Stimulated activated effector memory CD8-positive, alpha-beta T cell treated with anti-CD3 and anti-CD28 coated beads, Interleukin-12 subunit alpha, Interleukin-12 subunit beta, amount 100 ng/mL, for 72 hours (primary cell): ENCODE measurements at places on chromosomes 2 and 18.

- DNase-seq: no peak
Observed at GRCh38 chr18:57533006-57533867, 53.3 kb downstream of the FECH start.

- peak; percentile 66 for DNase-seq
Observed at GRCh38 chr2:24049485-24050021, at the start of gene FKBP1B. Gene FKBP1B, plus strand, starts transcription at chr2:24049741. Its CDS starts 109 bp downstream, at chr2:24049850.

- DNase-seq: no peak
Observed at GRCh38 chr2:120077896-120078295, 65.0 kb downstream of the EPB41L5 start.

GRCh38 chr2:218983934-218984238 lies 1.1 kb downstream of the FEV start:
- DNase-seq: no peak

GRCh38 chr18:49553003-49553402 lies 8.9 kb upstream of the LIPG start:
- no peak for DNase-seq

DNA sequence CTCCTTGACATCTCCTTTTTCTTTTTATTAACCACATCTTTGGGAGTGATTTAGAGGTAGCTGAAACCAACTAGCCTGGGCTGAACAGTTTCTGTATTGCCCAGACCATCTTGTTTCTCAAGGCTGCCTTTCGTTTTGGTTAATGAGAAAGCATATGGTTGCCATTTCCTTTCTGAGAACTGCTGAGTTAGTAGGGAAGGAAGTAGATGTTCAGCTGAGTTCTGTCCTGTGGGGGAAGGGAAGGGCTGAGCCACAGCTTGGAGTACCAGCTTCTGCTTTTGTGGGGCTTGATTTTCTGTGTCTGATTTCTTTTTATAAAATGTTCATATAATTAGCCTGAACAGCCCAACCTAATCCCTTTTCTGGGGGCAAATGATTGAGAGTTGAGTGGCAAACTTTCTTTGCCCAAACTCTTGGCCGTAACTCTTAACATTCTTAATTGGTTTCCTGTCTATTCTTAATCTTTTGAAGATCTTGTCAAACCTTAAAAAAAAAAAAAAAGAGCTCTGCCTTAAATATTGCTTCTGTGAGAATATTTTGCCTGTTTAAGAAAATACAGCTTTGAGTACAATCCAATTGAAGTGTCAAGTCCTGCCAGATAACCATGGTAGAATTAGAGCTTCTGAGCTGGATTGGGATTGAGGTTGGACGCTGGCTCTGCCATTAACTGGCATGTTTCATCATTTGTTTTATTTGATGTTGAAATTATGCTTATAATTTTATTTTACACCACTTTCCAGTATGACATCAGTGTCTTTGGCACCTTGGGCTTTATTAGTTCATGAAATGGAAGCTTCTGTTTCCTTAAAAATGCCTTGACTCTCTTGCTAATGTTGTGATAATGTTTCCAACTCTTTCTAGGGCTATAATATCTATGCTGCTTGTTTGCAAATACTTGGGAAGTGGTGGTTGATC lies 1.9 kb upstream of the NABP1 start:
- DNase-seq: peak; percentile 75

DNA sequence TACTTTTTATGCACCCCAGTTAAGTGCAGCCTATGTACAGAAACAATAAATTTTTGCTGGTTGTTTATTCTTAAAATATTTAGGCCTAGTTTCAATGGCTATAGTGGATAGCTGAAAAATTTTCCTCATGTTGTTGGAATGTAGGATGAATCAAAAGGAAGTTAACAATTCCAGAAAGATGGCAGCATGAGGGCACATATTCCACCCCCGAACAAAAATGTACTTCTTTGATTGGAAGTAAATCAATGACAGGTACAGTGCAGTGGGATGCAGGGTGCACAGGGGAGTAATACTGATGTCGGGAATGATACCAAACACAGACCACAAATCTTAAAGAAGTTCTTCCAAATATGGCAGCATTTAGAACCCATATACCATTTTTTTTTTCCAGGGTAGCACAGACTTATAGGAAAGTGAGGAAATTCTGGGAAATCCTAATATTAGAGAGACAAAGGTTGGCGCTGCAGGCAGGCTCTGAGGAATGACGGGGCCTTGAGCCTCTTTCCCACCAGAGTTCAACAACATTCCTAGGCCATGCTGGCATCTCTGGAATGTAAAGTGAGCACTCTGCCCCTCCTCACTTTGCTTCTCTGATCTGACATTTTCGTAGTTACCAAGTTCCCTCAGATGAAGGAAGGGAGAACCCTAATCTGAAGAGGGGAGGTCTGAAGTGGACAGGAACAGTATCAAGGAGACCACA lies 36.6 kb upstream of the IKZF2 start:
- no peak for DNase-seq

DNA sequence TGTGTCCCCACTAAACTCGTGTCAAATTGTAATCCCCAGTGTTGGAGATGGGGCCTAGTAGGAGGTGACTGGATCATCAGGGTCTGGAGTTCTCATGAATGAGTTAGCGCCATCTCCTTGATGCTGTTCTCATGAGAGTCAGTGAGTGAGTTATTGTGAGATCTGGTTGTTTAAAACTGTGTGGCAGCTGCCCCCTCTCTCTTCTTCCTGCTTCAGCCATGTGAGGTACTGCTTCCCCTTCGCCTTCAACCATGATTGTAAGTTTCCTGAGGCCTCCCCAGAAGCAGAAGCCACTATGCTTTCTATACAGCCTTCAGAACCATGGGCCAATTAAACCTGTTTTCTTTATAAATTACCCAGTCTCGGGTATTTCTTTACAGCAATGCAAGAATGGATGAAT lies 50.4 kb downstream of the AP1S3 start:
- DNase-seq: no peak

- DNase-seq: peak; percentile 50
Observed at GRCh38 chr2:178523596-178524134, 43.4 kb downstream of the PLEKHA3 start.

DNA sequence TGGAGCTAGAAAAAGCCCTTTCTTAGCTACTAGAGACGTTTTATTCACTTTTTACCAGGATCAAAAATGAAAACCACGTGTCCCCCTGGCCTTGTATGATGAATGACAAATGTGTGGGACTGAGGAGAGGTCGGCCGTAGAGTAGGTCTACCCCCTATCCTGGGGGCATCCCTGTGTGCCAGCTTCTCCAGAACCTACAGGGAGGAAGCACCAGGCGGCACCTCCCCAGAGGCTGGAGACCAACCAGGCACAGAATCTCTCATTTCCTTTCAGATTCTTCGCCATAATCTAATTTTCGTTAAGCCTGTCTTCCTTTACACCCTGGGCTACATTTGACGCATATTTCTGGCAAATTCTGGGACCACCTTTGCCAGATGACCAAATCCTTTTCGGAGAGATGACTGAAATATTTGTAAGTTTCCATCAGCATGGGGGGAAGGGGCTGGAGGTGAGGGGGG lies 15.9 kb downstream of the TWIST2 start:
- DNase-seq: no peak

- DNase-seq: peak; percentile 69
Observed at GRCh38 chr2:11784747-11785610, 38.5 kb downstream of the LPIN1 start.

- no peak for DNase-seq
Observed at GRCh38 chr2:177579486-177580036, 187.0 kb downstream of the AGPS start.

DNA sequence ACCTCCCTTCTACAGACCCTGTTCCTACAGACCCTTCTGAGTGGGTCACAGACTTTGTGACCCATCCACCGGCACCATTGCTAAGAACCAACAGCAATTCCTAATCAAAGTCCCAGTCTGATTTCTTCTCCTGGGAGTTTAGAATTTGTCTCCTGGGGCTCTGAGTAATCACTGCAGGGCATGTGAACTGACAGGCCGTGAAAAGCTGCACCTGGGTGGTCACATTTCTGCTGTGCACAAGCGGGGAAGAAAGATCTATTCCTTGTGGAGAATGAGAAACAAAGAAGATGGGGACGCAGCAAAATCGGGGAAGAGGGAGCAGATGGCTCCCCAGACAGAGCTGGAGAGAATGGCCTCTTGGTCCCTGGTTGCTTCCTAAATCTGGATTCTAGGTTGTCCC lies 151.0 kb downstream of the ARL4C start:
- no peak for DNase-seq

- no peak for DNase-seq
Observed at GRCh38 chr2:74531666-74532065, 1.9 kb downstream of the HTRA2 start.

DNA sequence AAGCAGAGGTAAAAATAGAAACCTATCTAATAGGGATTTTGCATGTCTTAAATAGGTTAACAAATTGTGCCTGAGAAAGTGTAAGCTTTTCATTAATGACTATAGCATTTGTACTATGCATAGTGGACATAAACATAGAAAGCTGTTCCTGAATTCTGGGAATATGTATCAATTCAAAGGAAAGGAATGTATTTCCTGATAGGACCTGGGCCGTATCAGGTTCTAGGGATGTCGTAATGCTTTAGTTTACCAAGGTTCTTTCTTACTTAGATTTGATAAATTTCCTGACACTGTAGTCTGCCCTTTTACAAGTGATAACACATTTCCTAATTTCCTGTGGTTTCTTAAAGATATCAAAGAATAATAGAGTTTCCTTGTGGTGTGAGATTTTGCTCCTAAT lies 191.3 kb downstream of the CDH7 start:
- no peak for DNase-seq

- DNase-seq: no peak
Observed at GRCh38 chr18:54480616-54481015, 110.4 kb upstream of the DYNAP start.

DNA sequence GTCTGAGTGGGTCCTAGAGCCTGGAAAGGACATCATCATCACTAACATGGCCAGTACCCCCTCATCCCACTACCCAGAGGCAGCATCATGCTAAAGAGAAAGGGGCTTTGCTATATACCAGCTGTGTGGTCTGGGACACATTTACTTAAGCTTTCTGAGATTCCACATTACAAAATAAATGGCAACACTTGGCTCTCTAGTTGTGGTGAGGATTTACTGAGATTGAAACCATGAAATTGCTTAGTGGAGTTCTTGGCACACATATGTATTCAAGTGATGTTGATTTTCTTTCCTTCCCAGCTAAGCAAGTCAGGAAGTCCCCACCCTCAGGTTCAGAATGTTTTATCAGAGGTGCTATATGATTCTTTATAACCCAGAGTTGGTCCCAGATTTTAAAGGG lies 362.0 kb downstream of the CLIP4 start:
- DNase-seq: no peak

- no peak for DNase-seq
Observed at GRCh38 chr2:84132370-84132769, 326.7 kb downstream of the SUCLG1 start.

- no peak for DNase-seq
Observed at GRCh38 chr2:110645616-110646015, 32.2 kb downstream of the BUB1 start.

GRCh38 chr2:16522031-16522831 lies 143.4 kb downstream of the CYRIA start:
- DNase-seq: no peak
